C1 segment of cervical spinal cord (tissue), 14 donors: ENCODE measurements at places on chromosomes 6 and 20.

DNA sequence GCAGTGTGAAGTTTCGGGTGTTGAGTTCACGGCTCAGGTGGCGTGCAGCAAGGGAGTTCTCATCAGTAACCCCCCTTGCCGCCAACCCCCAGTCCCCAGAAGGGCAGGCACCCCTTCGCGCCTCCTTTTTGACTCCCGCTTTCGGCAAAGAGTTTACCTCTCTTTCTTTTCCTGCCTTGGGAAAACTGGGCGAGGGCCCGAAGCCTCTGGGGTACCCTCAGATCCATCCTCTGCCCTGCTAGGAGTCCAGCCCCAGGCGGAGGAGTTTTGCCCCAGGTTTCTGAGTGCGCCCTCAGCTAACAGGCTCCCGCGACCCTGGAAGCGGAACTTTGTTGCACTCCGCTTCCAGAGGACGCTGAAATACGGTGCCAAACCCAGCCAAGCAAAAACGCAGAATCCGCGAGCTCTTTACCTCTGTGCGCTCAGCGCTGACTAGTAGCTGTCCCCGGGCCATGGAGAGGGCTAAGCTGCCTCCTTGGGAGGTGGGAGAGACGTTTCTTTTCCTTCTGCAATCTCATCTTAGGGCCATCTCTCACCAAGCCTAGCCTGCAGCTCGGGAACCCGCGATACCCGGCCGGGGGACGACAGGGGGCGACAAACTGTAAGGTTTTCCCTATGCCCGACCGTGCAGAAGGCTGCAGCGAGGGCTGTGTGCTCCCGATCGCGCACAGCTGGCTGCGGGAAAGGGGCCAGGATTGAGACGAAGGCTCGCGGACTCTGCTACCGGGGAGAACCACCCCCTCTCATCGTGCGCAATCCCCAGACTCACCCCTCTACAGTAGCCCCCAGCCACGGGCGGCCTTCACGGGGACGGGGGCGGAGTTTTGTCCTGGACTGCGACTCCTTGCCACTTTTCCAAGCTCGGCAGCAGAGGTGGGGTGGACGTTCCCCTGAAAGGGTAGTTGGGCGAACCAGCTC is 2.7 kb upstream of the PAX1 start:
- DNase-seq, result peak; percentile 52

DNA sequence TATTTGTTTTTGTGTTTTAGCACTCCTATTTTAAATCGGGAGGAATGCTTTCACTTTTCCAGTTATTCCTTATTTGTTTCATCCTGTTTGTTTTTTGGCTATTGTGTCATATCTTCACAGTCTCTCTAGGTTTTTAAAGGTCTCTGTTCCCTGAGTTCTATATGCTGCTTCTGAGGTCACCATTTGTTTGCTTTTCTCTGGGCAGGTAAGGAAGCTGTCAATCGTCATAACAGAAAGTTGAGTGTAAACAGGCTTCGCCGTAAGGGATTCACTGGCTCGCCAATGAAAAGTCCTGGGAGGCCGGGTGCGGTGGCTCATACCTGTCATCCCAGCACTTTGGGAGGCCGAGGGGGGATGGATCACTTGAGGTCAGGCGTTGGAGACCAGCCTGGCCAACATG is 48.7 kb upstream of the RPS6KA2 start:
- DNase-seq, result no peak

GRCh38 chr20:38999217-38999616 is 37.1 kb downstream of the DHX35 start:
- DNase-seq, result no peak

DNA sequence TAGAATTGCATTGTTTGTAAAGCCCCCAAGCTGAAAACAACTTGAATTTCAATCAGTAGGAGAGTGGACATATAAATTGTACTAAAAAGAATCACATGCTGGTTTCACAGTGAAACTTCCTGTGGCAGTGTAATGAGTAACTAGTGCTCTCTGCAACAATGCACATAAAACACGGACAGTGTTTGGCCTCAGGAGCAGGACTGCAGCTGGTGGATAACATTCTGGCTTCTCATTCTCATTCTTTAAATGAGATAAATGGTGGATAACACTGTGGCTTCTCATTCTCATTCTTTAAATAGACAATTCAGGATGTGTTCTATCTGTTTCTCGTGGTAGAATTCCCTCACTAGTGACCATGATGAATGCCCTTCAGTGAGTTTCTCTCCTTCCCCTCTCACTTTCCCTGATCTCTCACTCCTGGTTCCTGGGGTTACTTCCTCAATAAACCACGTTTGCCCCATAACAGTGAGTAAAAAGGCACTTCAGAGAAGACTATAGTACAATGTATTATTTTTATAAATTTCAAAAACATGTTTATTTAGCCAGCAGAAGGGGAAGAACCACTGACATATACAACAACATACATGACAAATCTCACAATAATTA is 59.9 kb downstream of the SLC22A2 start:
- DNase-seq, result no peak

GRCh38 chr6:1436334-1437306 is 47.2 kb downstream of the FOXF2 start:
- no peak for DNase-seq

- no peak for DNase-seq
Measured at GRCh38 chr20:61763740-61764400, 301.8 kb downstream of the TAF4 start.

DNA sequence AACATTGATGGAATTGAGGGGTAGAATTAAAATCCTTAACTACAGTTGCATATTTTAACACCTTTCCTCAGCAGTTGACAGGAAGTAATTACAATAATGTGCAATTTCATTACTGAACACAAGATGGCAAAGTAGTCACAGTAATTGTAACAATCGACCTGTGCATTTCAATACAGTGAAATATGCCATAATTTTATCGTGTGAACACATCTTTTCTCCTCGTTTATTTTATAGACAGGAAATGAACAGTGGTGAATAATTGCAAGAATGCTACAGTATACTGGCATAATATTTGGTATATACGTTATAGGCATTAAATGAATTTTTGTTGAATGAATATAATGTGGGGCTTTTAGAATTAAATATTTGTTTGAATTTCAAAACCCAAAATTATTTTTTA is 25.0 kb downstream of the CYB5R4 start:
- no peak for DNase-seq

DNA sequence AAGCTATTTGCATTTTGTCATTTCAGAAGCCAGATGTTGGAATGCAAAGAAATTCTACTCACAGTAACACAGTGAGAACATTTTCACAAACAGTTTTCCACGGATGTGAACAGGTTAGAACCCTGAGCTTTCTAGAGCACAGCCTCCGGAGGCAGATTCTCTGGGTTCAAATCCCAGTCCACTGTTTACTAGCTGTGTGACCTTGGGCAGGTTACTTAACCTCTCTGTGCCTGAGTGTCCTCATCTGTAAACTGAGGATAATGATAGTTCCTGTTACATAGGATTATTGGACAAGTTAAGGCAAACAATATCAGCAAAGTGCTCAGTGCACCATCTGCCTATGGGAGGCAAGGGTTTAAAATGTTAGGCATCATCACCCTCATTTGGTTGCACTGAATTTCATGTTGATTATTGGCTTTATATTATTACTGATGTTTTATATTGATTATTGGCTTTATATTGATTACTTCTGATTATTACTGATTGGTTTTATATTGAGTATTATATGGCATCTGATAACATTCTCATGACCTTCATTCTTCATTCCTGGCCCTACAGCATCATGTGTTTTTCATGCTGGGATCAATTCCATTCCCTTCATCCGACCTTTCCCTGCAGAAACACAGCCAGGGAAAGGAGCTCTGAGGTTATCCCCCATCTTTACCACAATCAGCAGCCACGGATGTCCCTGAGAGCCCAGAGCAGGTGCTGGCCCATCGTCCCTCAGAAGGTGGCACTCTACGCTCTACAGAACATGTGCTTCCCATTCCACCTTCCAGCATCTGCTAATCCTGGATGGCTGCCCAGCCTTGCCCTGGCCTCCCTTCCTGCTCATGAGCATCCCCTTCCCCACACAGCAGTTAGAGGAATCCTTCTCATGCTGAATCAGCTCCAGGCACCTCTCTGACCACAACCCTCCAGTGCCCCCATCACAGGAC is 283.1 kb downstream of the PREX1 start:
- DNase-seq, result no peak

DNA sequence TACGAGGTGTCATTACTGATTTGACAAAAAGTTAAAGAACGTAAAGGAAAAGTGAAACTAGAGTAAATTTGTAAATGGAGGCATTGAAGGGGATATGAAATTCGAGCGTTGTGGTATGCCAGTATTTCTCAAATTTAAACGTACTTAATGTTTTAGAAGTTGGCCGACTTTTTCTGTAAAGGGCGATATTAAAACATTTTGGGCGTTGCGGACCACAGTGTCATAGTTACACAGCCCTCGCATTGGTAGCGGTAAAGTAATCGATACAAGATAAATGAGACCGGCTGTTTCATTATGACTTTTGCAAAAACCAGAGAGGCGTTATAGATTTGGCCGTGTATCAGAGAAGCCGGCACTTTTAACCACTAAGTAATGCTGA is 39.6 kb downstream of the OR2B2 start:
- no peak for DNase-seq

DNA sequence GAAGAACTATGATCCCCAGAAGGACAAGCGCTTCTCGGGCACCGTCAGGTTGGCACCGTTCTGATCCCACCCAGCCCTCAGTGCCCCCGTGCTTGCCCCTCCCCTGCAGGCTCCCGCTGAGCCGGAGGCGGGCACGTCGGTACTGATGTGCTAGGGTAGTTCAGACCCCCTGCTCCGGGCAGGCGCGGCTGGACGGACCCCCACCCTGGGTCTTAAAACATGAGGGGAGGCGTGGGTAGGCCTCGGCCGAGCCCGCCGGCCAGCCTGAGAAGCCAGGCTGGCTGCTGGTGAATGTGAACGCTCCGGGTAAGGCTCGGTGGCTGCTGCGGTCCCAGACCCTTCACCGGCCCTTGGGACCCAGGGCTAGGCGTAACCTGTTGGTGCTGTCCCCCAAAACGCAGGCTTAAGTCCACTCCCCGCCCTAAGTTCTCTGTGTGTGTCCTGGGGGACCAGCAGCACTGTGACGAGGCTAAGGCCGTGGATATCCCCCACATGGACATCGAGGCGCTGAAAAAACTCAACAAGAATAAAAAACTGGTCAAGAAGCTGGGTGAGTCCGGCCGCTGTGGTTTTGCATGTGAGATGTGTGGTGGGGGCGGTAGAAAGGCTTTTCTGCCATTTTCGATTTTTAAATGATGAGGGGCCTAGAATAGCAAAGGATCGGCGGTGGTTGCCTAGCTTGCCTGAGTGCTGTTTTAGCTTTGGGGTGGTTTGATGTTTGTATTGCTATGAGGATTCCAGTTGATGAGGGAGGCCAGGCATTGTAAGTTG is 964 bp downstream of the RPL10A start:
- peak; percentile 43 for DNase-seq

DNA sequence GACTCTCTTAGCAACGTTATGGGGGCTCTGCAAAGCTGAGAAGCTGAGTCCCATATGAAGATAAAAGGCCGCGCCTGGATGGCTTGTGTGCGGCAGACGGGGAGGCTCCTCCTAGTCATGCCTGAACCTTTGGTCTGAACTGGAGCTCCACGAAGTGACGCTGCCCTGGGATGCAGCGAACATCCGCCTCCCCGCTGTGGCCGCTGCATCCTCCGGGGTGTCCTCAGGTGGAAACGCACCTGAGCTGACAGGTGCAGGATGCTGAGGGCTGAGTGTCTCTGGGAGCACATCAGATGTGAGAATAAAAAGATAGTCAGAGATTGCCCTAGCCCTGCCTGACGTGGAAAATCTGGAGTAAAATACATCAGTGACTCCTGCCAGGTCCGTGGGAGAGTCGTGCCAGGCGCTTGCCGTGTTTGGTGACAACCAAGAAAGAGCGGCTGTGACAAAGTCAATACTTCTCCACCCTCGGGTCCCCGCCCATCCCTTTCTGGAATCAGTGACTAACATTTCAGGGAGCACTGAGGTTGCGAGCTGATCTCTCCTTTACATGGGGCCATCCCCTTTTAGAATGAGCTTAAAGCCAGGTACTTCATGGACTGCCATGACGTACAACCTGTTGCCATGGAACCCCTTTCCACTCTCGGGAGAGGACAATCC is 162.8 kb upstream of the AFDN start:
- DNase-seq, result no peak

DNA sequence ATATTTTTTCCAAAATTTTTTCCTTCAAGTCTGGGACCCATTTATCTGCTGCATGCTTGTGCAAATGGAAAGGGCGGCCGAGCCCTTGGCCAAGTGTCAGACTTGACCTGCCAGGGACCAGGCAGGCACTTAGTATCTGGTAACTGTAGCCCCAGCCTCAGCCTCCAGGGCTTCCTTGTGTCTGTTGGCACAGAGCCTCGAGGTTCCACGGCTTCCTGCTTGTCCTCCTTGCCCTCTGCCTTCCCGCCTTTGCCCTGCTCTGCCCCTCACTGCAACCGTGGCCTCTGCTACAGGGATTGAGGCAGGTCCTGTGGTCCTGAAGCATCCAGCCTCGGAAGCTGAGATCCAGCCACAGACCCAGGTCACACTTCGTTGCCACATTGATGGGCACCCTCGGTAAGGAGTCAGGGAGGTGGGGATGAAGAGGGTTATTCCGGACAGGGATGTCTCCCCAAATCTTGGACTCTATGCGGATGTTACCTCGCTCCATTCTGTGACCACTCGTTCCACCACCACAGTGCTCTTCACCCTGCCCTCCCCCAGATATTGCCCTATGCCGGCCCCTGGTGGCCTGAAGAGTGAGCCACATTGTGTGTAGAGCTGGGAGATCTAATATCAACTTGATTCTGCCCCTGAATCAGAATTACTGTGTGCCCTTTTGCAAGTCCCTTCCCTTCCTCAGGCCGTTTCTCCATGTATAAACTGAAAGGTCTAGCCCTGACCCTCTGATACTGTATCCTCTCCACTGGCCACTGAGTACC is 41.5 kb upstream of the SRF start:
- DNase-seq, result no peak
